ENCODE measurements at places on chromosomes 7 and 10.

- DNase-seq, result no peak
Measured at GRCh38 chr10:114181971-114182370, 2.8 kb downstream of the TDRD1 start.

- no peak for DNase-seq
Measured at GRCh38 chr7:151709141-151710038, 167.5 kb downstream of the PRKAG2 start.

GRCh38 chr10:78375854-78376785, 342.5 kb downstream of the RPS24 start:
- DNase-seq, result no peak

DNA sequence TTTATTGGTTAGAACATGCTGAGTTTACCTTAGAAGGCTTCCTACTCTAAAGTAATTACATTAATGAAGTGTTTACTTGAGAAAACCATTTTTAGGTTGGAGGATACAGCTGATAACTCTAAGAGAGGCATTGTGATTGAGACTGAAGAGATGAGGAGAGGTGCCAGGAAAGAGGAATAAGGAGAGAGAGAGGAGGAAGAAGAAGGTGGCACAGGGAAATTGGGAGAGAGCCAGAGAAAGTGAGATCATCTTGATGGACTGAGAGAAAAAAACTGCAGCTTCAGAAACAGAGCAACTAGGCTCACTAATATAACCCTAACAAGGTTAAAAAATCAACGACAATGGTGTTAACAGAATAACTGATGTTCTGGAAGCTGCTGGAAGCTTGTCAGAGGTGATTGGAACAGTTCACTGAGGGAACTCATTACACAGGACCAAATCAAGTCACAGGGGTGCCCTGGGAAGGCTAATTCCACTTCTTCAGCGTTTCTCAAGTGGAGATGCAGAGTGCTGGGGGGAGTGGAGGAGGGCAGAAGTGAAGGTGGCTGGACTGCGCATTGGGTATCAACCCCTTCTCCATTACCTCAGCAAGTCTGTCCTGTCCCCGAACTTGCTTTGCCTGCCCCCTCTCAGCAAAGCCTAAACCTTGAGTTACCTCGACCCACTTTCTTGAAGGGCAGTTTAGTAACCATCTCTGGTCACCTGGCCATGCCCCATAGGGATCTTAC, 6.9 kb upstream of the SORBS1 start:
- no peak for DNase-seq

GRCh38 chr10:67088036-67088435, 162.2 kb downstream of the LRRTM3 start:
- no peak for DNase-seq

- no peak for DNase-seq
Measured at GRCh38 chr7:111092406-111093236, 1.7 kb downstream of the LRRN3 start.
